ENCODE measurements at places on chromosomes 2 and 18.

- DNase-seq = no peak
These were observed 176.4 kb downstream of the AGAP1 start for GRCh38 chr2:235669983-235670962.

DNA sequence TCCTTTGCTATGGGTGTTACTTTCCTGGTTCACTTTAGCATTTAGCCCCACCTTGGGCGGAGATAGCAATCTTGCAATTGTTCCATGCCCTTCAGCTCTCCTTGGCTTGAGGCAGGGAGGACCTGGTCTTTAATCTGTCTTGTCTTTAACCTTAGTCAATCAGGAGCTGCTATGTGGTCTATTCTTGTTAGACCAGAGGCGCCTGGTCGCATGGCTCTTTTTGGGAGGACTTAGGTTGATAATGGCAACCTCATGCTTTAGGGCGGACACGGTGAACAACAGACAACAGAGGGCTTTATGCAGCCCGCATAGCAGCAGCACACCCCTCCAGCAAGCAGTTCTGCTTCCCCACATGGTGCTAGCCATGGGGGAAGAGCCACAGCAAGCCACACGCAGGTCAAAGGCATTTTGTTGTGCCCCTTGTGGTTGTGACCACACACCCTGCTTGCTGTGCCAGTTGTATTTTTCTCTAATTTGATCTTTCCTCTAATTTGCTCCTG is 17.7 kb upstream of the ZDBF2 start:
- DNase-seq = no peak

GRCh38 chr2:28271231-28271918 is 121.3 kb upstream of the FOSL2 start:
- no peak for DNase-seq

DNA sequence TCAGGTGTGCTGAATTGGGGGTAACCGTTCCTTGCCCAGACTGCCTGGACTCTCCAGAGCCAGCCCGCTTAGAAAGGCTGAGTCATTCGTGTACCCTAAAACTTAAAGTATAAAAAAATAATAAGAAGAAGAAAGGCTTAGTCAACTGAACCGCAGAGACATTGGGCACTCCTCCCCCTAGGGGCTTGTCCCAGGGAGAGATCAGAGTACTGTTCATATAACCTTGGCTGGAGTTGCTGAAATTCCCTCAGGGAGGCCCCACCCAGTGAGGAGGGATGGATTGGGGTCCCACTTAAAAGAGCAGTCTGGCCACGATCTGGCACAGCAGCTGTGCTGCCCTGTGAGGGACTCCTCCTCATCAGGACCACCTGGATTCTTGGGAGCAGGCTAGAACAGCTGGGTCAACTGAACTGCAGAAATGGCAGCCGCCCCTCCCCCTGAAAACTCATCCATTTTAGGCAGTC is 37.2 kb downstream of the ANKRD12 start:
- no peak for DNase-seq

GRCh38 chr18:33350256-33350655 is 90.3 kb downstream of the CCDC178 start:
- no peak for DNase-seq

- no peak for DNase-seq
These were observed 53.1 kb upstream of the NPAS2 start for GRCh38 chr2:100766806-100767205.

DNA sequence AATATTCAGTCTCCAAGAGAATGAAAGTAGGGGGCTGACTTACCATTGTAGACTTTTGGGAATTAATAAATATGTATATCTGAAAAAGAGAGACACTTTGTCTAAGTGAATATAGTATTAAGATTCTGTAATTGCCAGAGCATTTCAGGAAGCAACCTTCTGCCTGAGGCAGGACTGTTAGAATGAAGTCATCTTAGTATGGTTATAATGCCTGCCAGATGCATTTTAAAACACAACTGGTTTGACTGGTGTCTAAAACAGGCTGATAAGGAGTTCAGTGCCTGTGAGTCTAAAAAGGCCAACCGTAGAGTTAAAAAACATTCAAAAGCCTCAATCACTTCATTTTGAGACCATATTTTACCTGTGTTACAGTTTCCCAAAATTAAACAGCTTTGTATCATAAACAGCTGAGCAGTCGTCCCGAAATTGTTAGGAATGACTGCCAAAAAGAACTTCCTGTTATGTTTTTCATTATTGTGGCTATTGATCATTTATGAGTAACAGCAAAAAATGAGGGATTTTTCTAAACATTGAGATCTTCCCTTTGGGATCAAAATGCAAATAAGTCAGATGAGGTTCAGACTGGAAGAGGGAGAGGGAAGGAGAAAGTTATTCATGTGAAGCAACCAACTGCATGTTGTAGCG is 443.9 kb downstream of the PID1 start:
- DNase-seq = no peak

DNA sequence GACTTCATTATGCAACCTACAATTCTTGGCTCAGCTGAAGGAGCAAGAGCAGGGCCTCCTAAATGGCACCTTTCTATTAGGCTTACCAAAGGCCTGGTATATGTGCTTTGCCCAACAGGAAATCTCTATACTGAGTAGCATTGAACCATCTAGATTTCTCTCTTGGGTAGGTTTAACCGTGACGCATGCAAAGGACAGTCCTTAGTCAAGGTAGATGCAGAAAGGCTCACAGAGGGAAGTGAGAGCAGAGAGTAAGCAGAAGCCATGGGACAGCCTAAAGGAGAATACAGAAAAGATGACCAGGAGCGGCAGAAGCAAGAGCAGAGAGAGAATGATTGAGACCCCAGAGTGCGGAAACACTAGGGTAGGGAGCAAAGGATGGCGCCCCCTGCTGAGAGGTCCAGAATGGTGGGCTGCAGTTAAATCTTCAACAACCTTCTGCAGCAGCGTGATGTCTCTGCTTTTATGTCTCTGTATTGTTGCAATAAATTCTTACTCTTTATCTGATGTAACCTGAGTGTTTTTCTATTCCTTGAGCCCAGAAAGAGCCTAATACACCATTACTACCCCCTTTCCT is 4.7 kb upstream of the OSBPL1A start:
- DNase-seq = no peak

DNA sequence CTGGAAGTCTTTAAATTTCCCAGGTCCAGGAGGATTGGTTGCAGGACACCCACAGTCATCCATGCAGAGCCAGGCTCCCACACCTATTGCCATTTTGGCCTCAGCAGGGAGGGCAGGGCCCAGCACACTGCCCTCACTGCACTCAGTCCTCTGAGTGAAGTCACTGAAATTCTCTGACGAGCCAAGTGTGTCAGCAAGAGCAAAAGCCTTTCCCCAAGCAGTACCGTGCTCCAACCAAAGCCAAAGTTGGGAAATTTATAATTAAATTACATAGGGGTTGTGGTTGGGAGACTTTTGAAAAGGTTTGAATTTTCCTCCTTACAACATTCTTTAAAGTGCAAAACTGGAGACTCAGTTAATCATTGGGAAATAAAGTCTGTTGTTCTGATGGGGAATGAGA is 98.5 kb upstream of the CD226 start:
- no peak for DNase-seq

DNA sequence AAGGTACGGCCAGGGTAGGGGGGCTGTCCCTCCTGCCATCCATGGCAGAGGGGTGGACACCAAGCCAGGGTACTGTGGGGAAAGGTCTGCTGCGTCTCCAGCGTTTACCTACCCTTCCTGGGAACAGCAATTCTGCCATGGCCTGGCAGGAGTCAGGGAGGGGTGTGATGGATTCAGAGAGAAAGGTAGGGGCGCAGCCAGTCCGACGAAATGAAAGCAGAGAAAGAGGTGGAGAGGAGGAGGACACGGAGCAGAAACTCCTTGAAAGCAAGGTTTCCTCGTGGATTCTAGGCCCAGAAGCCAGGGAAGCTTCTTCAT is 182.9 kb downstream of the ZFP36L2 start:
- no peak for DNase-seq
